ENCODE measurements at places on chromosomes 4 and X. TPM values are rescaled to one million over a fixed set of nuclear protein-coding genes. Genes with fewer than 3 reads are reported as not detected.

DNA sequence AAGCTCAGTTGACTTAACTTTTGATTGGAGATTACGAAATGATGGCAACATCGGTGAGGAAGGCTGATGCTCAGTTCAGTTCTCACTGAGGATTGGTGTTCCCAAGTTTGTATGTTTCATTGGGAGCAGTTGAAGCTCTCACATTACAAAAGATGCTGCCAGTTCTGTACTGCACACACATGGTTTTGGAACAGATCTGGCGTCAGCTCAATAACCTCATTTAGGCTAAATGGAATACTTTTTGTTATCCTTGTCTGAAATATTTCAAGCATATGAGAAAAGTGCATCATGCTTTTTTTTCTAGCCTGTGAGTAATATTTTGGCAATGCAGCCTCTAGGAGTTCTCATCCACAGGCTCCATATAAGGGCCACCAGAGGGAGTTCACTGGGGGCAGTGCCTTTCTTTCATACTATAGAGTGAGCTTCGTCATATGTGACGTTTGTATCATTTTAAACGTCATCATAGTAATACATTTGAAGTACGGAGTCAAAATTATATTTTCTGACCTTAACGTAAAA is 4.1 kb downstream of the ENPEP start:
- H3K4me3 ChIP-seq = no peak overlapping the region
- peak overlapping the region; percentile 50 for H3K27ac ChIP-seq
- no peaks in the 10 kb centered on the region for H3K4me1 ChIP-seq
- no peaks in the 10 kb centered on the region for H3K36me3 ChIP-seq

- H3K4me1 ChIP-seq = no peaks in the 10 kb centered on the region
- H3K36me3 ChIP-seq = no peaks in the 10 kb centered on the region
- no peak overlapping the region for H3K27ac ChIP-seq
- H3K4me3 ChIP-seq = no peak overlapping the region
- ATAC-seq = no peak
- no peaks in the 10 kb centered on the region for H3K27me3 ChIP-seq
These were observed 44.3 kb downstream of the TBC1D9 start for GRCh38 chr4:140711910-140712309.

DNA sequence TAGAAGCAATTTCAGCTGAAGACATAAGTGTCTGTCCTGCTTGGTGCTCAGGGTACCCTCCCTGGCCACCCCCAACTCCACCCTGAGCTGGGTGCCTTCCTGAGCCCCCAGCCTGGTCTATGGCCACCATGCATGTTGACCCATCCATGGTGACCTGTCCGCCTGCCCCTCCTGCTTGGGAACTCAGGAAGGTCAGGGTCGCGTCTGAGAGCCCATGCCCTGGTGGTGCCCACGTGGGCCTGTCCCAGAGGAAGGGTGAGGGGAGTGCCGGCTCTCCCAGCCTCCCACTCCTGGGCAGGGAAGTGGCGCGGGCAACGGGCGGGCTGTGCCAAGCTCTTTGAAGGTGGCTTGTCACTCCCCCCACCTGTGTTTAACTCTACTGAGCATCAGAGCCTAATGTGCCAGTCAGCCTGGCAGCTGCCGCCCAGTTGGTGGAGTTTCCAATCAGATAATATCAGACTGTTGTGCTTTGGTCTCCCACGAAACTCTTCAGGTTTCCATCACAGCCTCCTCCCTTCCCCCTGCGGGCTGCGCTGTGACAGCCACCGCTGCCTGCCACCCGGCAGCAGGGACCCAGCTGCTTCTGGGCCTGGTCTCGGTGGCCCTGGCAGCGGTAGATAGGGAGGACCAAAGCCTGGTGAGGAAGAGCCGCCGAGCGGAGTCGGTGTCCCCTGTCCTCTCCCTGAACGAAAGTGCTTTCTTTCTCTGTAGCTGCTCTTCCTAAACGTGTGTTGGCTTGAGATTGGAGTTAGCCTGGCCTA is 4.8 kb downstream of the SH3BP2 start:
- no peak overlapping the region for H3K27ac ChIP-seq
- no peaks in the 10 kb centered on the region for H3K36me3 ChIP-seq
- no peaks in the 10 kb centered on the region for H3K27me3 ChIP-seq
- ATAC-seq = no peak
- H3K4me1 ChIP-seq = no peaks in the 10 kb centered on the region

DNA sequence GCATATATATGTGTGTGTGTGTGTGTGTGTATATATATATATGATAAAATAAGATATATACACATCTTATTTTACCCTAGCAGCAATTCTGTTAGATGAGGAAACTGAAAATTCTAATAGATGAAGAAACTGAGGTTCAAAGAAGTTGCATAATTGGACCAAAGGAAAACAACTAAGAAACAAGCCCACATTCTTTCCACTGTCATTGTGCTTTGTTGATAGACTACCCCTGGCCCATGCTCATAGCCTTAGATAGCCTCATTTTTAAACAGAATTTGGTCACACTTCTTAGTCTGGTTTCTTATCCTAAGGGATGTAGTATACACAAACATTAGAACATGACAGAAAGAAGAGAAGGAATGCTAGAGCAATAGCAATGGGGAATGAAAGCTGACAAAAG is 138.8 kb downstream of the NDST3 start:
- ATAC-seq = no peak
- H3K4me3 ChIP-seq = no peak overlapping the region
- no peaks in the 10 kb centered on the region for H3K36me3 ChIP-seq
- no peaks in the 10 kb centered on the region for H3K4me1 ChIP-seq

DNA sequence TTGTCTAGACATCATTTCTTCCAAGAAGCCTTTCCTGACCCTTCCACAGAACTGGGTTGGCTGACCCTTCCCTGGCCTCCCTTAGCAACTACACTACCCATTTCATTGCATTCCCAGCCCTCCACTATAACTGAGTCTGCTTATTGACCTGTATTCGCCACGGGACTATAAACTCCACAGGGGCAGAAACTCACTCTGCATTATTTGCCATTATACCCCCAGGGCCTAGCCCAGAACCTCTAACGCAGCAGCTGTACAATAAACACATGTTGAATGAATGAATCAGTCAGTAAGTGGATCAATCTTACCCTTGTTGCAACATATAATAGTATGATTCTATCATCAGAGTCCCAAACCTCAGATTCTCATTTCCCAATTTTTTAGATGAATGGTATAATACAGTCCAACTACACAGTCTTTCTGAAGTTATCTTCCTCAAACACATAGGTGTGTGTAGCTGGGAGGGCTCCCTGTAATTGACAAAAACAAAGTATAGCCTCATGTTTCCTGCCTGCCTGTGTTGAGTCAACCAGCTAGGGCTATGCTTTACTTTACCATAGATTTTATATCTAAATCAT is 209.3 kb downstream of the CHIC2 start:
- ATAC-seq = peak; percentile 80
- no peaks in the 10 kb centered on the region for H3K27me3 ChIP-seq
- H3K4me1 ChIP-seq = no peaks in the 10 kb centered on the region
- H3K27ac ChIP-seq = peak overlapping the region; percentile 52

DNA sequence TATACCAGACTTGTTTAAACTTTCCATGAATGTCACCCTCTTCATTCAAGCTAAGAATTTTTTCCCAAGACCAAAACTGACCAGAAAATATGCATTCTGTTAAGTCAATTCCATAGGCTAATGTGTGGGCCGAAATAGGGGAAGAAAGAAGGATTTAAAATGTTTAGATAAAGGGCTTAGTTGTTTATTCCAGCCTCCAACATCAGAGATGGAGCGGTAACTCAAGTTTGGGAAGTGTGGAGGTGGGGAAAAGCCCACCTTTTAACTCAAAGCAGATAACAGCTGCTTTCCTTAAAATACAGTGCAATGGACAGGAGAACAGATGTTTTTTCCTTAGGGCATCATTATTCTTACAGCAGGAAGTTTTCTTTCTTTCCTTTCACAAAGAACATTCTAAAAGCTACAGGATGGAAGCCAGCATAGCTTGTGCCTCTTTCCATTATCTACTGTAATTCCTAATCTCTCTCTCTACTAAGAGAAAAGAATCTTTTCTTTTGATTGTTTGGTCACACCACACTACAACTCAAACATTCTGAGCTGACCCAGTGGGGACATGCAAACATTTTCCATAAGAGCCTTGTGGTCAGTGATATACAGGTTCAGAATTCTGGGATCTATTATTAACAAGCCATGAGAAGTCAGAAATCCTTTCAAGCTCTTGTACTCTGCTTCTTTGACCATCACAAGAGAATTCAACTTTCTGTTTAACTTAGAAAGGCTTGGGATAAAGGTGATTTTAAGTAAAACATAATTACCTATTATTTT is 101.6 kb downstream of the PDE5A start:
- no peak overlapping the region for H3K4me3 ChIP-seq
- ATAC-seq = no peak
- peaks cover 16% of the 10 kb centered on the region for H3K4me1 ChIP-seq

- H3K4me3 ChIP-seq = no peak overlapping the region
- peaks cover 16% of the 10 kb centered on the region for H3K4me1 ChIP-seq
- no peaks in the 10 kb centered on the region for H3K36me3 ChIP-seq
- no peak for ATAC-seq
These were observed 215.2 kb downstream of the CBR4 start for GRCh38 chr4:168794881-168795280.

Gene DUSP21
- total RNA-seq = not detected

DNA sequence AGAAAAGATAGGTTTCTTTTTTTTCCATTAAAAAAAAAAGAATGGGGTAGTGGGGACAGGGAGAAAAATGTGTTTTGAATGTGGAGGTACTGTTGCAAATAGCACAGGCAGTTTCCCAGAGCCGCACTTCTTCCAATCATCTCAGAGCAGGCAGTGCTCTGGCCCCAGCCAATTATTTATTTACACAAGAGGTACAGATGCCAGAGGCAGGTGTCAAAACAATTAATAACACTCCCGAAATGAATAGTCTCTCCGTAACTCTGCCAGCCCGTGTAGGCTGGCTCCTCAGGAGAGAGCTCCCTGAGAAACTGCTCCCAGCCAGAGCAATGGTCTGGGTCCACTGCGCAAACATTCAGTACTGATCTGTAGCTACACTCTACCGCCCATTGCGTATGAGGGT is 130.8 kb upstream of the IL1RAPL2 start:
- no peak overlapping the region for H3K27ac ChIP-seq
- ATAC-seq = no peak
- no peak overlapping the region for H3K4me3 ChIP-seq

DNA sequence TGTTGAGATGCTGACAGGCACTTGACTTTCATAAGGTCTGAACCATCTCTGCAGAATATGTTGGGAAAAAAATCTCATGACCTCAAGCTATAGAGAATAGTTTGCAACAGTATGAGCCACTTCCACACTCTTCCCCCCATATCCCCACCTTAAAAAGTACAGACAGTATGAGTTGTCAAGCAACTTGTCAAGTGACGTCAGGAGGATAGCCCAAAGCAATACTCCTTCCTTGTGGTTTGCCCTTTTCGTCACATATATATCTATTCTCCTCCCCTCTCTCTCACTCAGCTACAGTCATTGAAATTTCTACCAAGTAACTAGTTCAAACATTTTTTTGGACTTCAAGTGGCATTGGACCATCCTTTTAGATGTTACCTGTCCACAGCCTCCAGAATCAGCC is 67.7 kb downstream of the MCF2 start:
- no peaks in the 10 kb centered on the region for H3K36me3 ChIP-seq
- no peaks in the 10 kb centered on the region for H3K27me3 ChIP-seq
- no peaks in the 10 kb centered on the region for H3K4me1 ChIP-seq

DNA sequence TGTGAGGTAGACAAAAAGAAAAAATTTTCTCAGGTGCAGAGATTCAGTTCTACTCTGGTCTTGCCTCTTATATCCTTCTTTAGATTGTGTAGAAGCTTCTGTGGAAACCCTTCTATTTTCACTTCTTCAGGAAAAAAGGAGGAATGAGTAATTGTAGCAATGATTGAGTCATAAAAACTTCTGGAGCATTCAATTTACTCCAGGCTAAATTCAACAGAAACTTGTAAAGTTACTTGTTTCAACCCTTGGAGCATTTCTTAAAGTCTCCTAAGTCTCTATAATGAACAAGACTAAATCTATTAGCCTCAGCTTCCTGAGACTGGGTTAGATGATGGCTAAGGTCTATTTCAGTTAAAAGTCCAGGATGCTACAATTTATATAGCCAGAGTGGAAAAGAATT is 29.9 kb downstream of the BOD1L1 start:
- no peak overlapping the region for H3K27ac ChIP-seq
- no peaks in the 10 kb centered on the region for H3K27me3 ChIP-seq
- no peaks in the 10 kb centered on the region for H3K4me1 ChIP-seq
- ATAC-seq = no peak
- H3K4me3 ChIP-seq = no peak overlapping the region

DNA sequence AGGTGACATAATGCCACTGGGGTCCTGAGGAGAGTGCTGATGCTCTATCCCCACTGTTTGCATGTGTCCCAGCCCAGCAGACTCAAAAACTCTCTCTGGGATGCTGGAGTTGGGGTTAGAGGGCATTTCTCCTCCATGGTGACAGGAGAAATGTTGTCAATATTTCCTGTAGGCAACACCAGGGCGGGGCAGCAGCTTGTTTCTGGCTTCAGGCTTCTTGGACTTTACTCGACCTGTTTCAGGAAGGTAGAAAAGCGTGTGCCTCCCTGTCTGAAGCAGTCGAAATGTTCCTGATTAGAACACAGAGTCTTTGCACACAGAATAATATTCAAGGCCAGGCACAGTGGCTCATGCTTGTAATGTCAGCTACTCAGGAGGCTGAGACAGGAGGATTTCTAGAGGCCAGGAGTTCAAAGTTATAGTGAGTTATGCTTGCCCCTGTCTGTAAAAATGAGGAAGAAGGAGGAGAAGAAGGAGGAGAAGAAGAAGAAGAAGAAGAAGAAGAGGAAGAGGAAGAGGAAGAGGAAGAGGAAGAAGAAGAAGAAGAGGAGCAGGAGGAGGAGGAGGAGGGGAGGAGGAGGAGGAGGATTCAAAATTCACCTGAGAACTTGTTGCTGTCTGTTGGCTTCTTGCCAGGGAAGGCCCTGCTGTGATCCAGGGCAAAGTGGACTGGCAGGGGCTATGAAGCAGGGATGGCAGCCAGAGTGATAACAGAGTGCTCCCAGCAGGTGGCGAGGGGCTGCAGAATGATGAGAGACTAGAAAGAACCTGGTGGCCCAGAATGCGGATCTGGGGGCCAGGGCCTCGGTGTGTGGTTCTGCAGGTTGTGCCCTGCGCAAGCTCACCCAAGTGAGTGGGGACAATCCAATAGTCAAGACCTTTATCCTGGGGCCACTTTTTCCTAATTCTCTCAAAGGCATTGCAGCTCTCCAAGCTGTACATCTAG is 82.9 kb downstream of the RTL5 start:
- H3K27me3 ChIP-seq = no peaks in the 10 kb centered on the region
- peaks cover 60% of the 10 kb centered on the region for H3K4me1 ChIP-seq
- no peak overlapping the region for H3K27ac ChIP-seq
- ATAC-seq = no peak

All from gastroesophageal sphincter (tissue), 4 donors.